ENCODE measurements at places on chromosomes 2 and 18. TPM values are rescaled to one million over a fixed set of nuclear protein-coding genes. Genes with fewer than 3 reads are reported as not detected.

IL1RL2 gene
- polyA plus RNA-seq = 1.0 TPM

UGT1A6 gene
- polyA plus RNA-seq = 7.4 TPM

RAD51AP2 gene
- not detected for polyA plus RNA-seq

NGEF gene
- polyA plus RNA-seq = not detected

KIAA2012 gene
- polyA plus RNA-seq = not detected

AKAIN1 gene
- polyA plus RNA-seq = not detected

ZNF892 gene
- polyA plus RNA-seq = 0.25 TPM

LOXL3 gene
- 1.8 TPM for polyA plus RNA-seq

FASTKD1 gene
- polyA plus RNA-seq = 32.5 TPM

ALKAL2 gene
- not detected for polyA plus RNA-seq

EHD3 gene
- polyA plus RNA-seq = 6.8 TPM

ALK gene
- not detected for polyA plus RNA-seq

ALPP gene
- not detected for polyA plus RNA-seq

PDCD1 gene
- not detected for polyA plus RNA-seq

HOXD1 gene
- 0.04 TPM for polyA plus RNA-seq

C1QL2 gene
- polyA plus RNA-seq = not detected

TRIM54 gene
- not detected for polyA plus RNA-seq

LOXHD1 gene
- not detected for polyA plus RNA-seq

UGT1A10 gene
- 0.35 TPM for polyA plus RNA-seq

CPLX4 gene
- not detected for polyA plus RNA-seq

LDLRAD4 gene
- not detected for polyA plus RNA-seq

TEX44 gene
- not detected for polyA plus RNA-seq

RNF125 gene
- 0.75 TPM for polyA plus RNA-seq

DQX1 gene
- 2.2 TPM for polyA plus RNA-seq

ITGB6 gene
- polyA plus RNA-seq = 31.2 TPM

DLX2 gene
- polyA plus RNA-seq = 1.9 TPM

MAP2 gene
- polyA plus RNA-seq = 3.1 TPM

MAP3K19 gene
- not detected for polyA plus RNA-seq

SERPINB13 gene
- polyA plus RNA-seq = 2.7 TPM

GAREM2 gene
- 0.11 TPM for polyA plus RNA-seq

MYO1B gene
- 61.3 TPM for polyA plus RNA-seq

MOGAT1 gene
- polyA plus RNA-seq = not detected

VWC2L gene
- polyA plus RNA-seq = not detected

DSG1 gene
- 0.07 TPM for polyA plus RNA-seq

ZNF513 gene
- polyA plus RNA-seq = 14.8 TPM

RSAD2 gene
- 1.9 TPM for polyA plus RNA-seq

DIPK1C gene
- not detected for polyA plus RNA-seq

OTX1 gene
- polyA plus RNA-seq = 3.0 TPM

IGFBP2 gene
- 55.5 TPM for polyA plus RNA-seq

All from foreskin keratinocyte (primary cell).